Left renal cortex interstitium (tissue), 4 donors: ENCODE measurements at places on chromosomes 13 and 19.

- no peak for DNase-seq
These were observed 6.7 kb upstream of the PCDH17 start for GRCh38 chr13:57624565-57625435.

GRCh38 chr19:11324079-11324661, 15.3 kb downstream of the RAB3D start:
- DNase-seq: no peak

- DNase-seq: no peak
These were observed 100.9 kb upstream of the SERP2 start for GRCh38 chr13:44272692-44273091.

DNA sequence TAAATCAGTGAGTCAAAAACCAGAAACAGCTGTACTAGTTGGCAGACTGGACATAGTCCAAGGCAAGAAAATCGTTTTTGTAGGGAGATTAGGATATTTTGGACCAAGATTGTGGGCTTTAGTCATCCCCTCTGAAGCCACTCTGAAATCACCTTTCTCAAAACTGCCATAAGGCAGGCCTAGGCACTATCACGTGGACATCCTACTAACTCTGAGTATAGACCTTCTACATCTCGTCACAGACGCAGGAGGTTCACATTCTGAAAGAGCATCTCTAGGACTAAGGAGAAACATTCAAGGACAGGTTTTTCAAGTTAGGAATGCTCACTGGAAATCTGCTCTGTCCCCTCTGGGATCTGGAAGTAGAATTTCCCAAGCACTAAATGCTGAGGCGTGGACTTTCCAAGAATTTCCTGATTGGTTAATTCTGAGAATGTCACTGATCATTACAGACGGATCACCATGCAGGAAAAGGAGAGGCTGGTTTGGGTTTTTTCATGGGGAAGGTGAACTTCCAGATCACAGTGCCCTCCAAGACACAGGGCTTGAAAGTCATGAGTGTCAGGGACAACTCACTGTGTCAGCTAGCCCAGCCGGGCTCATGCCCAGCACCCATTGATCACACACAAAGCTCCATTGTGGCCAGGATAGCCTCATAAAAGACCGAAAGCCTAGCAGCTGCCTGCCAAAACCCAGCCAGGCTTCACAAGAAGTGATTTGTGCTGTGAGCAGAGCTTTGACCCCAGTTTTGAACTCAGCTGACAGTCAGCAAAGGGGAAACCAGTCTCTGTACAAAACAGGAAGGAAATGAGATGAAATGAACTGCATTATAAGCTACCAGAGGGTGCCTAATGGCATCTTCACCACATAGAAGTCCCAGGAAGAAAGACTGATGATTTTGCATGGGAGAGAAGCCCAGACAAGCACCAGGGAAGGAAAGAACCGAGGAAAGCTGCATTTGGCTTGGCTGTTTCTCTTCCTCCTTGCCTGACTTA, 2.7 kb upstream of the RUBCNL start:
- DNase-seq: peak; percentile 23

- DNase-seq: no peak
These were observed 187.4 kb downstream of the SUCLA2 start for GRCh38 chr13:47813718-47814117.

- no peak for DNase-seq
These were observed 64.4 kb downstream of the RASA3 start for GRCh38 chr13:114067886-114068651.

DNA sequence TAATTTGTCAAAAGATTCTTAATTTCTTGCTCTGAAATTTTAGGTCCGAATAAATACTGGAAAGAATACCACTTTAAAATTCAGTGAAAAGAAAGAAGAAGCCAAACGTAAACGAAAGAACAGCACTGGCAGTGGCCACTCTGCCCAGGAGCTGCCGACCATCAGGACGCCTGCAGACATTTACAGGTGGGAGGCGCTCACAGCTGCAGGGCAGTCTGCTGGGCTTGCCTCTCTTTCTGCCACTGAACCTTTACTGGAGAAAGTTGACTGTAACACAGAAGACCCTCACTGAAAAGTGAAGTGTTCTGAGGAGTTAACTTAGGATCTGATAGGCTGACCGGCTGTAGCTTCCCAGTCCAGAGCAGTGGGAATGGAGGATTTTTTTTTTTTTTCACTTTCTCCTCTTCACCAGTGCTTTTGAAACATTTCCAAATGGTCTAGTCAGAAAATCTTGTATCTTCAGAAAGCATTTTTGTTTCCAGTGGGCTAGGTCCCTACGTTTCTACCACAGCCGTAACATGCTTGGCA, 69.1 kb downstream of the URI1 start:
- DNase-seq: no peak

GRCh38 chr19:35938282-35939224, 2.4 kb downstream of the LRFN3 start:
- no peak for DNase-seq

GRCh38 chr13:37485756-37486155, 112.8 kb downstream of the POSTN start:
- no peak for DNase-seq

DNA sequence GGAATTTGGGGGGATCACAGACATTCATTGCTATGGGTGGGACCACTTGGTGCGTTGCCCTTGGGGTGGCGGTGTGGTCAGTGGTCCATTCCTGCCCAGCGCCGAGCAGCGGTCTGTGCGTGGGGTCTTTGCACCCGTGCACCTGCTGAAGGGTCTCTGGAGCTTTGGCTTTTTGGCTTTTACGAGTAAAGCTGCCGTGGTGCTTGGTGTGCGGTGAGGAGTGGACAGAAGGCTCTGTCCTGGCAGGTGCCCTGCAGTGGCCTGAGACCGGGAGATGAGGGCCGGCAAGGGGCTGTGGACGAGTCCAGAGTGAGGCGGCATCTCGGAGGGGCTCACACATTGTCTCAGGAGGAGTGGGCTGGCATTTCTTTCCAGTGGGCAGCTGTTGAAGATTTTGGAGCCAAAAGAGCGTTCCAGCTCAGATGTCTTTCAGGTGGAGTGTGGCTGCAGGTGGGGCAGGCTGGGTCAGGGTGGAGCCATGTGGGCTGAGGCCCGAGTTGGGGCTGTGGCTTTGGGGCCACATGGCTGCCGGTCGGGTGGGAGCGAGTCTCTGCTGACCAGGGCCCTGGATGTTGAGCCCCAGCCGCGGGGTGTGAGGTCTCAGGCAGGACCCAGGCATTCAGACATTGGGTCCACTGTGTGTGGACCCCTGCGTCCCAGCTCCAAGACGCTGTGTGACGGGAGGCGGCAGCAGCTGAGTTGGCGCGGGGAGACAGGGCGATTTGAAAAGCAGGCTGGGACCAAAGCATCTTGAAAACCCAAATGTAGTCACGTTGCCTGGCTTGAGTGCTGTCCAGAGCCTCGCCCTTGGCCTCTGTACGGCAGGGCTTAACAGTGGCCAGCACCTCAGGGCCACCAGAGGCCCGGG, 11.7 kb downstream of the GNA11 start:
- no peak for DNase-seq

- DNase-seq: no peak
These were observed 26.6 kb downstream of the SIGLEC7 start for GRCh38 chr19:51168564-51169282.

GRCh38 chr13:29104461-29104860, 284.3 kb downstream of the MTUS2 start:
- DNase-seq: no peak

DNA sequence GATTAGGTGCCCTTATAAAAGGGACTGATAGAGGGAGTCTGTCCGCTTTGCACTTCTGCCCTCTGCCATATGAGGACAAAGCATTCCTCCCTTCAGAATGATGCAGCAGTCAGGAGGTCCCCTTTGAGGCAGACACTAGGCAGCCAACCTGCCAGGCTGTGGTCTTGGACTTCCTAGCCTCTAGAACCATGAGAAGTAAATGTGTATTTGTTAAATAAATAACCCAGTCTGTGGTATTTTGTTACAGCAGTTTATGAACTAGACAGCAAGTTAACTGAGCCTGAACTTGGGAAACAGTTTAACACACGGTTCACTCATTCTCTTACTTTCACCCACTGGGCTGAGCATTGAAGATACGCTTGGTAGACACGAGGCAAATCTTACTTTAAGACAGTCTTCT, 313.2 kb downstream of the UQCRFS1 start:
- no peak for DNase-seq

- no peak for DNase-seq
These were observed 4.7 kb upstream of the GJB2 start for GRCh38 chr13:20197361-20197834.

GRCh38 chr19:40217934-40218890, at the start of gene TTC9B:
Gene TTC9B, minus strand, starts transcription at chr19:40218384. Its CDS starts 3 bp downstream, at chr19:40218381.
- no peak for DNase-seq

DNA sequence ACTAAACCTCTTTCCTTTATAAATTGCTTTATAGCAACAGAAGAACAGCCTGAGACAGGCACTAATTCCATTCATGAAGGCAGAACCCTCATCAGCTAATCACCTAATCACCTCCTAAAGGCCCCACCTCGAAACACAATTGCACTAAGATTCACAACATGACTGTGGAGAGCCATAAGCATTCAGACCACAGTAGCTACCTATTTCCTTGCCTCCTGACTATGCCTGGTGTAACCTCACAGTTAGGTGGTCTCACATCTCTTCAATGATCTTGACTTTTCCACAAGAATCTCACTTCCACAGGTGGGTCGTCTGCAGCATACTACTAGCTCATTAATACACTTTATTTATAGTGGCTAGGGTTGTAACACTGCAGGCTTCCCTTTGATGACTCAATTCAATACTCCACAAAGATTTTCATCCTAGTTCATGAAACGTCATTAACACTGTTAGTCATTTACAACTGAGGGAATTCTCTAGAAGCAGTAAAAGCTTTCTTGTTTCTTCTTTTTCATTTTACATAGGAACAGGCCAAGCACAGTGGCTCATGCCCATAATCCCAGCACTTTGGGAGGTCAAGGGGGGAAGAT, 27.1 kb downstream of the STK24 start:
- no peak for DNase-seq

- no peak for DNase-seq
These were observed 22.1 kb upstream of the POMP start for GRCh38 chr13:28636677-28637317.

DNA sequence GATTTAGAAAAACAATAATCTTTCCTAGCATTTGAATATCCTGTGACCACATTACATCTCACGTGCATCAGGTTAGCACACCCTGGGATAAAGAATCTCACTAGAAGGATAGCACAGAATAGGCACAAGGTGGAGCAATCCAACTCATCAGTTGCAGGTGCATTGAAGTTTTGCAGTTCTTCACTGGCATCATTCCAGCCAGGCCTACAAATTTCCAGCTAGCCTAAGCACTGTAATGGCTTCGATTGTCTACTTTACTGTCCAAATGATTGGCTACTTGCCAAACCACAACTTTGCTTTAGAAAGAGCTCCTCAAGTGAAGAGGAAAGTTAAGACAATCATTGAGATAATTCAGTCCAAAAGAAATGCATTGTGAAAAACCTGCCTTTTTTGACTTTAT, 89.5 kb downstream of the SPRY2 start:
- no peak for DNase-seq

DNA sequence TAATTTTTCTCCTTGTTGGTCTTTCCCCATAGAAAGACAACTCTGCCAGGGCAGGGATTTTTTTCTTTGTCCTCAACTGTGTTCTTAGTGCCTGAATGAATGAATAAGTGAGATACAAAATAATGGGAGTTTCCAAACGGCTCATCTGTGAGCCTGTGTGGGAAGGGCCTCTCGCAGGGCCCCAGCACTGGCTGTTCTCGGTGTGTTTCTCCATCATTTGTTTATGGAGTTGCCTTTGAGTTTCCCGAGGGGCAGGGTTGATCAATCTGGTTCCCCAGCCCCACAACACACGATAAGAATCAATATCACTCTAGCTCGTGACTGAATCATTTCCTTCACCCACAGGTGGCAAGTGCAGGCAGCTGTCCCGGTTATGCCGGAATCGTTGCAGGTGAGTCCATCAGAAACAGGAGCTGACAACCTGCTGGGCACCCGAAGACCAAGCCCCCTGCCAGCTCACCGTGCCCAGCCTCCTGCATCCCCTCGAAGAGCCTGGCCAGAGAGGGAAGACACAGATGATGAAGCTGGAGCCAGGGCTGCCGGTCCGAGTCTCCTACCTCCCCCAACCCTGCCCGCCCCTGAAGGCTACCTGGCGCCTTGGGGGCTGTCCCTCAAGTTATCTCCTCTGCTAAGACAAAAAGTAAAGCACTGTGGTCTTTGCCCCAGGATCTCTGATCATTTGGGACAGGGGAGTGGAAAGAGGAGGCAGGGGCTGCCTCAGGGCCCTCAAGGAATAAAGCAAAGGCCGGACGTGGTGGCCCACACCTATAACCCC, 14.9 kb downstream of the FXYD5 start:
- DNase-seq: no peak

- DNase-seq: peak; percentile 19
These were observed 9.5 kb upstream of the INSL3 start for GRCh38 chr19:17830567-17831418.

DNA sequence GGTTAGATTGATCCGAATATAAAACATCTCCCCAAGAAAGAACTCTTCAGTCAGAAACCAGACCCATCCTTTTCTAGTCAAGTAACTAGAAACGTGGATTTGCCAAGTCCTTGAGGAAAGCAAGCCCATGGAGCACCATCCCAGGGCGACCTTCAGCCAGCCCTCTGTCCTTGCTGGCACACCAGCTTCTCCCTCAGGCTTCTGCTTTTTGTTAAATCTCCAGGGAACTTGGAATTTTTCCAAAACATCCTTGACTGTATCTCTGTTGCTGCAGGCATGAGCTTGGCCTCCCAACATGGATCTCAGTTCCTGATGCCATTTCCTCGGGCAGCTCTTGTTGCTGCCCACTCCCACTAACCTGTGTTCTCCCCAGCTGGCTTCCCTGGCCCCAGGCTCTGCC, 27.1 kb upstream of the C1QTNF9 start:
- DNase-seq: no peak

DNA sequence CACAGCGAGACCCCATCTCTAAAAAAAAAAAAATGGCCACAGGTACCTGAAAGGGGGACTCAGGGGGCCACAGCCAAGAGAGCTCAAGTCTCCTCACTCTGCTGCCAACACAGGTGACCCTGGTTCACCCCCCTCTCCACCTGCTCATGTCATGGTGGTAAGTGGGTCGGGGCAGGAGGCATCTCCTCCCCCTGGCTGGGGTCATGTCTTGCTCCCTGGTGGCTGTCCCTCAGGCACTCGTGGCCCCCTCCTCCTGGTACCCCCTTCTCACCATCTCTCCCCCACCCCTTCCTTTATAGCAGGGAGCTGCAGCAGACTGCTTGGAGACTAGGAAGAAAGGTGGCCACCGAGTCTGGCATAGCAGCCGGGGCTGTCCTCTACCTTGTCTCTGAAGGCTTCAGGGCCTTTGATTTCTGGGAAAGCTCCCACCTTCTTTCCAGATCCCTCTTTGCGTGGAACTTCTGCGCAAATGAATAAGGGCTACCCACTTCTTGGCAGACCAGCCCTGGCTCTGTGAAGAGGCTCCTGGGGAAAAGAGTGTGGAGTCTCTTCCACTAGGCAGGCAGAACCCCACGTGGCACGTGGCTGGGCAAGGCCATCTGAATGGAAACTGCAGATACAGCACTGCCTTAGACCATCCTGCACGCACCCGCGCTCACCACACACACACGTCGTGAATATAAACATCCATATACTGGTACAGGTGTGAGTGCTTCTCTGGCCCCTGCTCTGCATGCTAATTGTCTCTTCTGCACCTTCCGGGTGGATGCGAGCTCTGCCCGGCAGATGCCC, 20.1 kb upstream of the MIER2 start:
- no peak for DNase-seq
